ENCODE measurements at places on chromosomes 12 and 14.
A peak's percentile ranks its signal among the peaks of the same experiment; 100 is the strongest.

- no peak for DNase-seq
Observed at GRCh38 chr14:24206260-24207103, 986 bp downstream of the TSSK4 start.

DNA sequence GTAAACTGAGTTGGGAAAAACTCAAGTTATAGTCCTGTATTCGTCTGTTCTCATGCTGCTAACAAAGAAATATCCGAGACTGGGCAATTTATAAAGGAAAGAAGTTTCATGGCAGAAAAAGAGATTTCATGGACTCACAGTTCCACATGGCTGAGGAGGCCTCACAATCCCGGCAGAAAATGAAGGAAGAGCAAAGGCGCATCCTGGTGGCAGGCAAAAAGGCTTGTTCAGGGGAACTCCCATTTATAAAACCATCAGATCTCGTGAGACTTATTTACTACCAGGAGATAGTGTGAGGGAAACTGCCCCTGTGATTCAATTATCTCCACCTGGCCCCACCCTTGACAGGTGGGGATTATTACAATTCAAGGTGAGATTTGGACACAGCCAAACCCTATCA lies 292.6 kb upstream of the SYT1 start:
- no peak for DNase-seq

GRCh38 chr12:108589028-108589839 lies 8.7 kb downstream of the TMEM119 start:
- DNase-seq = no peak

- no peak for DNase-seq
Observed at GRCh38 chr14:50260511-50260910, 29.1 kb upstream of the SOS2 start.

GRCh38 chr12:54415221-54415929 lies 3.7 kb downstream of the ITGA5 start:
- DNase-seq = no peak

GRCh38 chr12:114767906-114768722 lies 84.1 kb upstream of the TBX3 start:
- no peak for DNase-seq

DNA sequence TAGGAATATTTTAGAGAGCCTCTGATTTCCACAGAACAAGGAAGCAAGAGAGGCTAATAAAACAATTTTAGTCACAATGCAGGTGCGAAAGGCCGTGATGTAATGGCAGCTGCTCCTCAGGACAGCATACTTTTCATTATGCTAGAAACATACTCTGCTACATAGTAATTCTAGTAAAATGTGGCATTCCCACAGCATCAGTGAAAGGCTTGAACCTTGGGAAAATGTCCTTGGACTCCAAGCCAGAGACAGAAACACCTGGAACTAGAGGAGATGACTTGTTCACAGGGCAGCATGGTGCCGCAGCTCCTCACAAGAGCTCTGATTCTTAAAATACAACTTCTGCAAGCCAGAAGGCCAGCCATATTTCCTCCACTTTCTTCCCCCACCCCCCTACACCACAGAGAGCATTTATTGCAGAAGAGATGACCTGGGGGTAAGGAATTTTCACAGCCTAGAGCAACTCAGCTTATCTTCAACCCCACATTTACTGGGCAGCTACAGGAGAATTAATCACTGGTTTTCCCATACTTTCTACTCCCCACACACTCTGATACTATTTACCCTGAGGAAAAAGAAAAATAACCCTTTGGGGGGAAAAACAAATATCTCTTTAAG lies 15.8 kb downstream of the ABCC9 start:
- DNase-seq = no peak

- no peak for DNase-seq
Observed at GRCh38 chr12:54933376-54933775, 51.2 kb downstream of the TESPA1 start.

DNA sequence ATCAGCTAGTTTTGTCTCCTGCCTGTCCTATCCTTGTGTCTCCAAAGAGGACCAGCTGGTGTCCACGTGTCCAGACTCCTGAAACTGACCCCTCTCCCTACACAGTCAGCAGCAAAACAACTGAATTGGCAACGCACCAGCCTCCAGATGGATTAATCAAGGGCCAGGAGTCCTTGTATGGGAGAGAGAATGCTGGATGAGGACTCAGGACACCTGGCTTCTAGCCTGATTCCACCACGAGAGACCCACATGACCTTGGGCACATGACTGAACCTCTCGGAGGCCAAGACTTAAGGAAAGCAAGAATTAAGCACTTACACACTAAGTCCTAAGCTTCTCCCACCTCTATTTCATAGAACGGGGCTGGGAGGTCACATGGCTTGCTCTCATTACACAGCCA lies 60.4 kb upstream of the CMKLR1 start:
- DNase-seq = no peak

- DNase-seq = no peak
Observed at GRCh38 chr12:7694556-7695236, 879 bp downstream of the GDF3 start.

GRCh38 chr14:77859934-77860570 lies 60.1 kb downstream of the ADCK1 start:
- no peak for DNase-seq

- peak; percentile 67 for DNase-seq
Observed at GRCh38 chr12:115456946-115457689, 773.1 kb upstream of the TBX3 start.

DNA sequence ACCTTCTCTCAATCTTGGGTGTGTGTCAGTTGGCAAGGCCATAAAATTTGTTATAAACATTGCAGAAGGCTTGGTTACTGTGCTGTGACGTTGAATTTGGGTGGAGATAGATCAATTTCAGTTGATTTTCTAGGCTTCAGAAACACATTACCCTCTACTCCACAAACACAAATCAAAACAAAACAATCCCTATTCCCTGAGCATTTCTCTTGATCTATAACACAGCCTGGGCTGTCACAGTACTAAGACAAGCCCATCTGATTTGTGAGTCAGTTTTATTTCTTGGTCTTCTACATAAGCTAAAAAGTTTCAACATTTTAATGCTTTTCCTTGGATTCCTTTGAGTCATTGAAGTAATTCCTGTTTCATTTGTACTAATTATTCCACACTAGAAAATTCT lies 79.8 kb downstream of the PTPN11 start:
- no peak for DNase-seq

DNA sequence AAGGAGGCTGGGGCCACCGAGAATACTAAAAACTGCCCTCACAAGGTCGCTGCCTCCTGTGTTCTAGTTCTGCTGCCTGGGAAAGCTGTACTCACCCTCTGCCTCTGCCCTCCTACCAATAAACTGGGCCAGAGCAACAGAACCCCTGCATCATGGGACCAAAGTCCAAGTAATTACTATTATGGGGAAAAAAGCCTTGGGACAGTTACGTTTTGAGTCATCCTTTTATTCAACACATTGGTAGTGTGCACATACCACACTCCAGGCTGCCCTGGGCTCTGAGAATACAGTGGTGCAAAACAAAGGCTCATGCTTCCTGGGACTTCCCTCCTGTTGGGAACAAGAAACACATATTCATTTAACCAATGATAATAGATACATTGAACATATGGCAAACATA lies 49.0 kb downstream of the CACNA1C start:
- no peak for DNase-seq

GRCh38 chr14:78752518-78753188 lies 582.5 kb downstream of the NRXN3 start:
- DNase-seq = no peak

DNA sequence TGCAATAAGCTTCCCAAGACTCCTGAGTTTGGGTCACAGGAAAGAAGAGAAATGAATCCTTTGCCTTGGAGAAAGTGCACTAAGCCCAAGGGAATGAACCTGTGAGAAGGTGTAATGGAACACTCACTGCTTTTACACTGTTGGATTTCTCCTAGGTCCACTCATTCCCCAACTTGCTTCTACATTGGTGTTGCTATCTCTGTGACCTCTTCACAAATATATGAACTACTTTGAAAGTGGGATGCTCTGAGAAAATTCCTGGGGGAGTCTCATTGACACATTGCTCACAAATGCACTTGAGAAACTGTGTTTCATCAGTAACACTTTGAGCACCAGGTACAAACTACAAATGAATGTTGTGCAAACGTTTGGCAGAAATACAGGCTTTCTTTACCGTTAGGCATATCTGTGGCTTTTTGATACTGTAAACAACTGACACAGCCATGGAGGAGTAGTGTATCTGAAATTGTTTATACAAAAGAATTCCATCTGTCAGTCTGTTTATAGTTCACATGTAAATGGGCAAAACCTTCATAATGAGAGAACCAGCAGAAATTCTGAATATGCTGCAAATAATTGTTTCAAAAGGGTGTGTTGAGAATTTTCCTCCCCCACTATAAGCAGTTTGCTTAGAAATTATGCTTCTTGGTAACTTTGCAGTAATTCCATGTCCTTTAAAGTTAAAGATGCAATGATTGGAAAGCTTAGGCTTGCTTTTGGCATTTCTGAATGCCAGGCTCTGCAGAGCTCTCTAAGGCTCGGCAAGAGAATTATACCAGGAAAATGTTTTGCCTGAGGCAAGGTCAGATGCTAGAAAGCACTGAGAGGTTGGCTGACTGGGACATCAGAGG lies 348.5 kb upstream of the DDHD1 start:
- no peak for DNase-seq

DNA sequence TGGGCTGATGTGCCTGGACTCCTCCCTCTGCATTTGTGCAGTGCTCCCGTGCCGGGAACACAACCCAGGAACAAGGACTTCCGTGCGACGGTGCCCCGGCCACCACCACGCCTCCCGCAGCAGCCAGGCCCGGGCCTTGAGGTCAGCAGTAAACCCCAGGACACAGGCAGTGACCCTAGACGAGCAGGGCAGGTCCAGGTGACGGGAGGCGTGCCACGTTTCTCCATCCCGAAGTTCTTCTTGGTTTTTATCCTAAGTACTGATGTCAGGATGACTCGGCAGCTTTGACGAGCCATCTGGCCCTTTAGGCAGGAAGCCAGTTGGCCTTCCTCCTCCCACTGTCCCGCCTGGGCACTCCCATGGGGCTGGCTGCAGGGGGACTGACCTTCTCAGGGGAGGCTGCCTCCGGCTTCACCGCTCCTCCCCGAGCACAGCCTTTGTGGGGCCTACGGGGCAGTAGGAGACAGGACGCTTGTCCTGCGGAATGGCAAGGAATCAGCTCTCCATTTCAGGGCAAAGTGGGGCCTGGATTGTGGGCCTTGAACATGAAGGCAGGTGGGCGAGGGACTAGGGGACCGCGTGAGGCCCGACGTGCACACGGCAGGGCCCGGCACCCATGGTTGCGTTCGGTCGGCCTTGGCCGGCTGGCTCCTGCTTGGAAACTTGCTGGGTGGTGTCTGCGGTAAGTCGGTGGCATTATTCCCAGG lies 94.1 kb downstream of the FBXL14 start:
- peak; percentile 18 for DNase-seq

GRCh38 chr14:46451800-46452199 lies 199.8 kb downstream of the RPL10L start:
- DNase-seq = no peak

DNA sequence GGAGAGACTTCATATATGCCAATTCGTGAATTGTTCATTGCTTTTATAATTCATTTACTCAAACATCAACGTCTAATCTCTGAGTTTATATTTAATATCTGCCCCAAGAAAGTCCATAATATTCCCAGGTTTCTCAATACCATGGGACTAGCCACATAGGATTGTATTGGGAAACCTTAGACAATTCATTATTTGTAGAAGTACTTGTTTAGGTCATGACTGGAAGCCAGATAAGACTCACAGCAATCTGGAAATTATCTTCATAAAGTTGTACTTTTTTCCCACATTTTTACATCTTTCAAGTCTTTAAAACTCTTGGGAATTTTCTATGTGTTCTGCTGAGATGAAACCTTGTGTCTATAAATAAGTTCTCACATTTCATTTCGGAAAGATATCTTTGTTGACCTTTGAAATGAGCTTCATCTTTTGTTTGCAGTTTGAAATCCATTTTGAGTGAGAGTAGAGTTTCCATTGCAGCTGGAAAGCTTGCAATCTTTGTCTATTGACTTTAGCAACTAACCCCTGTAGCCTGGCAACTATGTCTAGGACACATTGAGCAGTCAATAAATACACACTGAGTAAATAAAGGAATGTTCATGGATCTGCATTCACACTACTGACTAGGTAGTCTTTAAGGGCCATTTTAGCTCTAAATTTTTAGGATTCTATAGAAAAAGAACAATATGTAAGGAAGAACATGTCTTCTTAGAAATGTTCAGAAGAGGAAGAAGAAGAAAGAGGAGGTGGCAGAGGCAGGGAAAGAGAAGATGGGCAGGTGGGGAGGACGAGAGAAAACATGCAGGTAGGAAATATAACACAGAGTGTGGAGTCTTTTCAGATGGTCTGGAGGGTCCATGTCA lies 154.4 kb downstream of the LRIG3 start:
- peak; percentile 94 for DNase-seq

DNA sequence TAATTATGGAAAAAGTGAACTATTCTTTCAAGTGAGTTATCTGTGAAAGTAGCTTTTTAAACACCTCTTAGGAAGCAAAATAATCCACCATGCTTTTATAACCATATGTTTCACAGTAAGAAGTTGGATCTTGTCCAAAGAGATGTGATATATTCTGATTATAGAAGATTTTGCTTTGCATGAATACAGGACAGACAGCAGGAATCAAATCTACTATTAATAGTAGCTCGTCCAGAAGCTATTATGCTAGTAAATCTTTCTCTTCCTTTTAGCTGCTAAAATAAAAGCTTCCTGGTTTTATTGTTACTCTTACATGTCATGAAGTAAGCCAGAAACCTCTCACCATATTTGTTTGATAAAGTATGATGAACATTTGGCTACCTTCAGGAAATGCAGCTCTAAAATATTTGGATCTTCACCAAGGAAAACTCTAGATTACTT lies 257.0 kb downstream of the IPO8 start:
- DNase-seq = no peak

- no peak for DNase-seq
Observed at GRCh38 chr14:56678838-56679237, 99.2 kb downstream of the TMEM260 start.

DNA sequence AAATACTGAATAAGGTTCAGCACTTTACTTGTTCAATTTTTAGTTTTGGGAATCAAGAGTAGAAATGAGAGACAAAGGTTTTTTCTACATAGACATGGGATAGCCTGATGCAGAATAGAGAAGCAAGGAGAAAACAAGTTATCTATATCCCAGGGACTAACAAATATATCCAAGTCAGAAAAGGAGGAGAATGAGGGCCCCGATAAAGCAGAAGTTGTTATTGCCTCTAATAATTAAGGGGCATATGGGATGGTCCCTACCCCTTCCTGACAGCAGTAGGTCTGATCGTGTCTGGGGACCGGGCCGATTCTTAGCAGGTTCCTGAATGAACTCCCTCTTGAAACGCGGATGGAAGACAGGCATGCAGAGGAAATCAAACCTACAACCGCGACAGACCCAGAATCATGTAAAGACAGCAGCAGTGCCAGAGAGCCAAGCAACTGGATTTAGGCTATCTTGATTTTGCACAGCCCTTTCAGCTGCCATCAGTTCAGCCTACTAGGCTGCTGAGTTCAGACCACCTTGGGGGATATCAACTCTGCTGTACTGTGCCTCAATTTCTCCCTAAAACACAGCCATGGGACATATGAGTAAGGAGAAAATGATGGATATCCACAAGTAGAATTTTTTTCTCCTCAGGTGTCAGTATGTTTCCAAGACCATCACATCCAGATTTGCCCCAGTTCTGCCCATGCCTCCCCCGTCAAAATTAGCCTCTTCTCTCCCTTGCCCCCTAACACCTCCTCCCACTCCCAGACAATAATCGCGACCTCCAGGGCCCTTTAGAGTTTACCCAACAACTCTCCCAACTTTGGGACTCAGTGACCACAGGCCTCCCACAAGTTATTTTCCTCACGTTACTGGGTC lies 706 bp downstream of the PRMT5 start:
- DNase-seq = no peak

- no peak for DNase-seq
Observed at GRCh38 chr12:1915082-1915968, 3.1 kb downstream of the CACNA2D4 start.

Data from SHP77 treated with DMSO at 0.1 percent for 48 hours (cell line).